ENCODE measurements at places on chromosomes 2 and 18. TPM values are rescaled to one million over a fixed set of nuclear protein-coding genes. Genes with fewer than 3 reads are reported as not detected.

GRCh38 chr2:39068299-39069135, 52.3 kb downstream of the SOS1 start:
- no peak overlapping the region for H3K27ac ChIP-seq
- H3K4me1 ChIP-seq: peaks cover 40% of the 10 kb centered on the region
- no peak overlapping the region for H3K4me3 ChIP-seq
- no peak for DNase-seq
- H3K27me3 ChIP-seq: no peaks in the 10 kb centered on the region

DNA sequence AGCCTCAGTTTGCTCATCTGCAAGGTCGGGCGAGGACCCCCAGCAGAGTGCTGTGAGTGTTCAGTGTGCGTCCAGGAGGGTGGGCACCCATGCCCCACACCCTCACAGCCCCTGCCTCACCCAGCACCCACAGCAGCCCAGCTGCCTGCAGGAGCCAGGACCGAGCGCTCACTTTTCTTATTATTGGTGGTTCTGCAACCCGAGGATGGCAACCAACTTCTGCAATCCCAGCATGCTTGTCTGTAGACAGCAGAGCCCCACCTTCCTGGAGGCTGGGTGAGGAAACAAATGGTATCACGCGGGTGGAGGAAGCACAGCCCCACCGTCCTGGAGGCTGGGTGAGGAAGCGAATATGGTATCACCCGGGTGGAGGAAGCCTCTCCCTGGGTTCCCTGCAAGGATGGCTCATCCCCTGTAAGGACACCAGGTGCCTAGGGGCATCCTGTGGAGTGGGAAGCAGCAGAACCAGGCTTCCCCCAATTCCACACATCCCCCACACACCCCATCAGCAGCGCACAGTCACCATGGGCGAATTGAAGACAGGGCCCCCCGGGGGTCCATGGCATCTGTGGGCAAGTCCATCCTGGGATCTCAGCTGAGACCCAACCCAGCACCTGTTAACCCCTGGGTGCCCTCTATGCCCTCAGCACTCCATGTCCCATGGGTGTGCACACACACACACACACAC, 220.5 kb upstream of the RAB6C start:
- no peaks in the 10 kb centered on the region for H3K27me3 ChIP-seq
- no peak overlapping the region for H3K4me3 ChIP-seq
- H3K27ac ChIP-seq: no peak overlapping the region

GRCh38 chr2:26982102-26982742, 11.8 kb downstream of the MAPRE3 start:
- no peak overlapping the region for H3K4me3 ChIP-seq
- H3K27me3 ChIP-seq: no peaks in the 10 kb centered on the region
- H3K4me1 ChIP-seq: no peaks in the 10 kb centered on the region
- no peak overlapping the region for H3K27ac ChIP-seq
- no peaks in the 10 kb centered on the region for H3K36me3 ChIP-seq
- peak; percentile 42 for DNase-seq

DNA sequence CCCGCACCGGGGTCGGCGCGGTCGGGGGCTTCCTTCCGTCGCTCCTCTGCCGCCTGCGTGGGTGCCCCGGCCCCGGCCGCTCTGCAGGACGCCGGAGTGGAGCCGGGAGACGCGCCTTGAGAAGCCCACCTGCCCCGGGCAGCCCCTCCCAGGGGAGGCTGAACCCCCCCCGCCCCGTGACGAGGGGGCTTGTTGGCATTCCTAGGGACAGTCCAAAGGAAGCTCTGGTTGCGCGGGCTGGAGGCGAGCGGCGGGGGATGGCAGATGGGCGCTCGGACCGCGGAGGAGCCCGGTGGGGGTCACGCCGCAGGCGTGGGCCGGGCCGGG, 133.5 kb upstream of the MGAT5 start:
- H3K27ac ChIP-seq: no peak overlapping the region
- no peak for DNase-seq
- H3K27me3 ChIP-seq: peaks cover 2% of the 10 kb centered on the region
- peak overlapping the region; percentile 94 for H3K4me3 ChIP-seq

GRCh38 chr2:71482055-71482454, 28.7 kb downstream of the DYSF start:
- H3K27me3 ChIP-seq: peaks cover 2% of the 10 kb centered on the region
- H3K36me3 ChIP-seq: no peaks in the 10 kb centered on the region
- no peak overlapping the region for H3K27ac ChIP-seq
- DNase-seq: no peak

DNA sequence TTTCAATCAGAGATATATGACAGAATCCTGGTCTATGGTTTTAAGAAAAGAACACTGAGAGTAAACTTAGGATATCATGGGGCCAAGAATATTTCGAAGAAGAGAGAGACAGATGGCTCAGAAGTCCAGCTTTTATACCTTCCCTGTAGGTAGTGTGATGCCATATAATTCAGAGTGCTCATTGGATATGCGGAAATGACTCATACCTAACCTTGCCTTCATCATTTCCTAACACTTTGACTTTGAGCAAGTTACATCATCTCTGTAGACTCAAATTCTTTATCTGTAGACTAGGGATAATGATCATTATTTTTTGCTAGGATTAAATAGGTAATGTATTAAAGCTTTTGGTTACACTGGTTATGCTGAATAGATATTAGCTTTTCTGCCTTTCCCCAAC, 461.6 kb upstream of the CNTNAP5 start:
- H3K27me3 ChIP-seq: no peaks in the 10 kb centered on the region
- H3K36me3 ChIP-seq: no peaks in the 10 kb centered on the region
- no peaks in the 10 kb centered on the region for H3K4me1 ChIP-seq
- no peak overlapping the region for H3K27ac ChIP-seq
- no peak overlapping the region for H3K4me3 ChIP-seq
- DNase-seq: no peak

DNA sequence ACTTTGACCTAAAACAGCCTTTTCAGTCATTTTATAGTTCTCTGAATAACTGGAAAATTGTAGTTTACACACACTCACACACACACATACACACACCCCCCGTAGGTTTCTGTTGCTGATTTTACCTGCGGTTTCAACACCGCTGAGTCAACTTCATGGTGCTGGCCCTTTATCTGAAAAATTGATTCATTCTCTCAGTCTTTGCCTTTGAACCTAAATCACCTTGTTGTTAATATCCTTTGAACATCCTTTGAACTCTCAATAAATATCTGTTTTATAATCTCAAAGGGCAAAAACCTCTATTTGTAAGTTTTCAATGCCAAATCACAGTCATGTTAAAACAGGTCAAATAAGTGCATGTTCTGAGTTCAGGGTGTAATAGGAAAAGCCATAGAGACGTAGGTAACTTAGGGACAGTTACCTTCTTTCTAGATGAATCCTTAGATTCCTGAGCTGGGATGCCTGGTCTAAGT, 109.0 kb upstream of the BZW1 start:
- H3K36me3 ChIP-seq: no peaks in the 10 kb centered on the region
- peak; percentile 85 for DNase-seq
- peaks cover 39% of the 10 kb centered on the region for H3K4me1 ChIP-seq
- H3K27me3 ChIP-seq: peaks cover 9% of the 10 kb centered on the region
- H3K4me3 ChIP-seq: no peak overlapping the region
- H3K27ac ChIP-seq: peak overlapping the region; percentile 57

The GALNT3 gene
- total RNA-seq: 2.8 TPM

DNA sequence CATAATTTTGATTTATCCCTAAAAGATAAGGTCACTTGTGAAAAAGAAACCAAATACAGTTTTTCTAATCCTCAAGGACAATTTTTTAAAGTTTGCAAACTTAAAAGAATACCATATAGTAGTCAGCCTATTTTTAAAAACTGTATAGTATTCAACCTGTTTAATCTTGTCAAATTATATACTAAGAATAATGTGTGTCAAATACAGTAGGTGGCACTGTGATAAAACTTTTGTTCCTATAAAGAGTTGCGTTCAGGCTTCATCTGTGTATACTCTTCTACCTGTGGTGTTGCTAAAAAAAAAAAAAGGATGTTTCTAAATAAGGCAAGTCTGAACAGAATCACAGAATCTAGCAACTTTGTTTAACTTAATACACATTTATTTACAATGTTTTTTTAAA, 68.6 kb downstream of the CCDC138 start:
- H3K4me3 ChIP-seq: no peak overlapping the region
- H3K36me3 ChIP-seq: peaks cover 15% of the 10 kb centered on the region
- no peak for DNase-seq
- no peaks in the 10 kb centered on the region for H3K4me1 ChIP-seq
- H3K27ac ChIP-seq: no peak overlapping the region

DNA sequence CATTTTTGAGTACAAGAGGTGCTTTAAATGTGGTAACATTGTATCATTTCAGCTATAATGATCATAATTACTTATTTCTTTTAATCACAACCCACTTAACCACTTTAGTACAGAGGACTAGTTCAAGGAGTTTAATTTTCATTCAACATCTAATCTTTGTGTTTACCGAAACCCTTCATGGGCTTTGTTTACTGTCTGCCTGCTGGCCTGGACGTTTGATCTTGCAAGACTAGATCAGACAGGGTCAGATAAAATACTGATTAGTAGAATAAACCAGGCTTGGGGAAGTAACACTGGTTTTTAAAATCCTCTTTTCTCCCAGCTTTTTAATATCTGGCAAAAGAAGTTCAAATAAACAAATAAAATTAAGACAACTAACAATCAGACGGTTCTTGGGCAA, 93.6 kb downstream of the SATB2 start:
- DNase-seq: no peak
- H3K27ac ChIP-seq: no peak overlapping the region
- no peak overlapping the region for H3K4me3 ChIP-seq
- H3K27me3 ChIP-seq: peaks cover 22% of the 10 kb centered on the region
- no peaks in the 10 kb centered on the region for H3K36me3 ChIP-seq

The FKBP1B gene
- 1.3 TPM for total RNA-seq

The ASB3 gene
- total RNA-seq: 22.9 TPM

- H3K4me3 ChIP-seq: no peak overlapping the region
- no peaks in the 10 kb centered on the region for H3K36me3 ChIP-seq
- DNase-seq: no peak
- H3K27ac ChIP-seq: no peak overlapping the region
These were observed 22.8 kb upstream of the ME2 start for GRCh38 chr18:50855976-50856757.

- DNase-seq: no peak
- H3K27me3 ChIP-seq: no peaks in the 10 kb centered on the region
- peak overlapping the region; percentile 79 for H3K27ac ChIP-seq
- H3K4me1 ChIP-seq: peaks cover 60% of the 10 kb centered on the region
- peaks cover 28% of the 10 kb centered on the region for H3K36me3 ChIP-seq
These were observed 3.0 kb downstream of the HNRNPLL start for GRCh38 chr2:38599706-38600105.

DNA sequence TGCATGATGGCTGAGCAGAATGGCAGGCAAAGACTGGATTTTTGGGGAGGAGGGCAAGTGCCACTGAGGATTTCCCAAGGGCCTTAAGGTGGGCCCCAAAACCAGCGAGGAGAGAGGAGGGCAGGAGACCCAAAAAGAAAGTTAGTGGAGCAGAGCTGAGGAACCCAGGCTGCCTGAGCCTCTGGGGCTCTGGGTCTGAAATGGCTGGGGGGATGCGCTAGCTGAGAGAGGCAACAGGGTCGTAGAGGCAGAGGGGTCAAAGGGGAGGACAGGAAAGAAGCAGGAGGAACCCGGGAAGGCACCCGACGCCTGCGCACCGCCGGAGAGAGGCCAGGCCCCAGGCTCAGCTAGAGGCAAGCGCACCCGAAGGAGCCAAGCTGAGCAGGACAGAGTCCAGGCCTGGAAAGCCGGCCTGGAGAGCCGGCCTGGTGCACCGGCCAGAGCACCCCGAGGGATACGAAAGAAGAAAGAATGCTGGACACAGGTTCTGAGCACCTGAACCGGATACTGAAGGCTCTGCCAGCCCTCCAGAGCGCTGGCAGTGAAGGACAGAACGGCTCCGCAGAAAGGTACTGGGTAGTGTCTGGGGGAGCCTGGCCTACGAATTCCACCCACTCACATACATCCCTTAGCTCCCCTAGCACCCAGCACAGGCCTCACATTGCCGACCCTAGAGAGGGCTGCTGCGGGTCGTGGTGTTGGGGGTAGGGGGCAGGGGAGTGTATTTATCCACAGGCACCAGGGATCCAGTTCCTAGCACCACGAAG, 39.5 kb upstream of the ATP6V1B1 start:
- no peak for DNase-seq
- no peak overlapping the region for H3K27ac ChIP-seq
- H3K36me3 ChIP-seq: no peaks in the 10 kb centered on the region
- no peak overlapping the region for H3K4me3 ChIP-seq

GRCh38 chr2:165176780-165177179, 27.1 kb downstream of the SCN3A start:
- H3K4me1 ChIP-seq: no peaks in the 10 kb centered on the region
- no peak overlapping the region for H3K27ac ChIP-seq
- H3K36me3 ChIP-seq: no peaks in the 10 kb centered on the region

- H3K27me3 ChIP-seq: no peaks in the 10 kb centered on the region
- no peak overlapping the region for H3K4me3 ChIP-seq
- no peaks in the 10 kb centered on the region for H3K4me1 ChIP-seq
- H3K36me3 ChIP-seq: no peaks in the 10 kb centered on the region
- H3K27ac ChIP-seq: no peak overlapping the region
These were observed 1084.7 kb upstream of the NXPH2 start for GRCh38 chr2:139864821-139865302.

DNA sequence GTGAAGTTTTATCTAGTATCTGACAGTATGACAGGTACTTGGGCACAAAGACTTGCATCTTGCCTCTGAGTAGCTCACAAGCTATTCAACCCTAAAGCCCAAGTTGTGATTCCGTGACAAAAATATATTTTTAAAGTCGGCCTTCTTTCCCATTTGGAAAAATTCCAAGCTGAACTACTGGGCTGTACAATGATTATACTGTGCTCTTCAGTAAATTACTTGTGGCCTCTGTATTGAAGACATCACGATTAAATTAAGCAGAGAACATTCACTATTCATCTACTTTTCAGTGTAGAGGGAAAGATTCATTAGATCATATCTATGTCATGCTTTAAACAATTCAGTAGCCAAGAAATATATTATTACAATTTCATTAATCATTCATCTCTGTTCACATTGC, 282.2 kb downstream of the CDH2 start:
- H3K36me3 ChIP-seq: no peaks in the 10 kb centered on the region
- H3K4me1 ChIP-seq: no peaks in the 10 kb centered on the region
- H3K27me3 ChIP-seq: no peaks in the 10 kb centered on the region
- H3K27ac ChIP-seq: no peak overlapping the region

DNA sequence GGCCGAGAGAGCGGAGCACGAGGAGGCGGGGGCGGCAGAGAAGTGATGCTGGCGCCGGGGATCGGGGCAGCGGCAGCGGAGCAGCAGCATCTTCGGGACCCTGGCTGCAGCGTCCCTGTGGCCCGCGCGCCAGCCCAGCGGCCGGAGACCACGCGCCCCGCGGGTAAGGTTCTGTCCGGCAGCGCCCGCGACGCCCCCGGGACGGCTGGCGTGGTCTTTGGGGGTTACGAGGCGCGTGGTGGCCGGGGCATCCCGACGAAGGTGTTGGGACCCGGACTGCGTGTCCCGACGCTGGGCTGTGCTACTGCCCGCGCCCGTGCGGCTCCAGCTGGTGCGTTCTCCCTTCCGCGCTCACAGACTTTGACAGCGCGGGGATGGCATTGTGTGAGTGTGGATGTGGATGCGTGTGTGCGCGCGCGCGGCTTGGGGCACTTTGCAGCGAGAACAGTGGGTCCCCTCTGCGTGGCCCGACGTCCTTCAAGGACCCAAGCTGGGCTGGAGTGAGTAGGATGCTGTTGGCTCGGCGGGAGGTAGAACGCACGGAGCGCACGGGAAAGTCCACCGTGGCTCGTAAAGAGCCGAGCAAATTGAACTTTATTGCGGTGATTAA, 405.0 kb downstream of the XIRP2 start:
- H3K4me1 ChIP-seq: peaks cover 14% of the 10 kb centered on the region
- no peaks in the 10 kb centered on the region for H3K36me3 ChIP-seq
- peaks cover 35% of the 10 kb centered on the region for H3K27me3 ChIP-seq
- H3K4me3 ChIP-seq: peak overlapping the region; percentile 69
- peak; percentile 11 for DNase-seq
